ENCODE measurements at places on chromosomes 1 and 21.

DNA sequence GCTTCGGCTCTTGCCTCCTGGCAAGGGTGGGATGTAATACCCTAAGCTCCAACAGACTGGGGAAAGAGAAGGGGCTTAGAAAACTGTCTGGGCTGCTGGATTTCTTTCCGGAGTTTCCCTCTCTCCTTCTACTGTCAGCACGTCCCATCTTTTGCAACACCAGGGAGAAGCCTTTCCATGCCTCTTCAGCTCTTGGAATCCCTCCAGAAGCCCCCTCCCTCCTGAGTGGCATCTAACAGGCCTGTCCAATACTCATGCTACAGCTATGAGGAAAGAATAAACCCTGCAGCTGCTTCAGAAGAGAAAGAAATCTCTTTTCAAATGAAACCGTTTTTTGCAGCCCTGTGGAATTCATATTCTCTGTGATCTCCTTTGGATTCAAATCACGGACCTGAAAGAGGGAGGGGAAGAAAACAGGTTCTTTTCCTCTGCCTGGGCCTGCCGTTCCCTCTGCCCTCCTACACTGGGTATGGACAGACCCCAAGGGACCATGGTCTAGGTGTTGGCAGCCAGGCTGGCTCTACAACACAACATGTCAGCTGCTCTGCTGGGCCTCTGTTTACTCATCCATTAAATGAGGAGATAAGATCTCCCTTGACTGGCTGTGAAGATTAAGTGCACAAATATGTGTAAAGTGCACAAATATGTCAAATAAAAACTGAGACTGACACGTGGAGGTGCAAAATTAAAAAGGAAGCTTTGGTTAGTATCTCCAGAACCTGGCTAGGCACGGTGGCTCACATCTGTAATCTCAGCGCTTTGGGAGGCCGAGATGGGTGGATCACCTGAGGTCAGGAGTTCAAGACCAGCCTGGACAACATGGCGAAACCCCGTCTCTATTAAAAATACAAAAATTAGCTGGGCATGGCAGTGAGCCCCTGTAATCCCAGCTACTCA is 6.0 kb upstream of the CAPN2 start:
- peak; percentile 93 for DNase-seq

DNA sequence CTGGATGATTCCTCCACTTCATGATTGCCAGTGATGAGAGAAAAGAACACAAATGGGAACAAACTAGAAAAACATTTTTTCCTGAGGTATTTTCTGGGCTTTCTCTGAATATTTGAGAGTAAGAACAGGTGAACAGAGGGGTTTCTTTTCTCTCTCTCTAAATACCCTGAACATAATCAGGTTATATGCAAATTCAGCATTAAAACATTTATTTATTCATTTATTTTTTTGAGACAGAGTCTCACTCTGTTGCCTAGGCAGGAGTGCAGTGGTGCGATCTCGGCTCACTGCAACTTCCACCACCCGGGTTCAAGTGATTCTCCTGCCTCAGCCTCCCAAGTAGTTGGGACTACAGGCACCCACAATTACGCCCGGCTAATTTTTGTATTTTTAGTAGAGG is 5.8 kb upstream of the LEFTY2 start:
- no peak for DNase-seq

DNA sequence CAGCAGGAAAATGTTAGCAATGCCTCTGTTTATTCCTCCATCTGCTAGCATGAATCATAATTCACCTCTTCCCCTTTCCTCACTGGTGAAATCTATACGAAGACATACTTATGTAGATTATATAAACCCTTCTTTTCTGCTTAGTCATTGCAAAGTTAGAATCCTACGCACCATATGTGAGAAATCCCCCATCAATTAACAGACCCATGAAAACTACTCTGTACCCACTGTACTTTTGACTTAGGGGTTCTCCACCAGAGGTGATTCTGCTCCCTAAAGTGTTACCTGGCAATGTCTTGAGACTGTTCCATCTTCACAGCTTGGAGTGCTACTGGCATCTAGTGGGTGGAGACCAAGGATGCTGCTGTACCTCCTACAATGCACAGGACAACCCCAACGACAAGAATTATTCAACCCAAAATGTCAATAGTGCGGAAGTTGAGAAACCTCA is 49.6 kb upstream of the KCTD3 start:
- no peak for DNase-seq

- peak; percentile 22 for DNase-seq
Observed at GRCh38 chr1:8554956-8555534, 237.1 kb downstream of the SLC45A1 start.

GRCh38 chr1:27513528-27513927 is 23.6 kb upstream of the WASF2 start:
- DNase-seq, result no peak

- DNase-seq, result no peak
Observed at GRCh38 chr1:245541369-245541768, 386.6 kb downstream of the KIF26B start.

- DNase-seq, result no peak
Observed at GRCh38 chr1:156386949-156387869, 18.2 kb downstream of the RHBG start.

GRCh38 chr1:74517599-74518051 is 5.2 kb upstream of the LRRC53 start:
- DNase-seq, result no peak

- peak; percentile 26 for DNase-seq
Observed at GRCh38 chr1:161307230-161307768, 2.5 kb downstream of the MPZ start.

GRCh38 chr1:177366091-177366490 is 195.3 kb downstream of the BRINP2 start:
- no peak for DNase-seq

- no peak for DNase-seq
Observed at GRCh38 chr1:64280001-64280400, 76.6 kb downstream of the UBE2U start.

- DNase-seq, result no peak
Observed at GRCh38 chr1:228983661-228984060, 248.4 kb downstream of the RHOU start.

DNA sequence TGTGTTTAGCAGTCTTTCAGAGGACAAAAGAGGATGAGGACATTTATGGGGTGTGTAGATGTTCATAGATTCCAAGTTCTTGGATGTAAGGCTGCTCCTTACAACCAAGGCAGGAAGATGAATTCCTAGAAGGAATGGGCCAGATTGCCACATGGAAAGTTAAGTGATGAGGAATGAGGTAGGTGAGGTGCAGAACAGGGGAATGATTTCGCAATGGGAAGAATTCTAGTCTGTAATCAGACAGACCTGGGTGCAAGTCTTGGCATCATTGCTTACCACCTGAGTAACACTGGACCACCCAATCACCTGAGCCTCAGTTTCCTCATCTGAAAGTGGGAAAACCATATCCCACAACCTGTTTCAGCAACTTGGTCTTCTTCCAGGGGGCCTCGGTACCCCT is 174.9 kb downstream of the IER5 start:
- no peak for DNase-seq

- DNase-seq, result peak; percentile 66
Observed at GRCh38 chr1:203871114-203871880, 9.9 kb downstream of the SNRPE start.

DNA sequence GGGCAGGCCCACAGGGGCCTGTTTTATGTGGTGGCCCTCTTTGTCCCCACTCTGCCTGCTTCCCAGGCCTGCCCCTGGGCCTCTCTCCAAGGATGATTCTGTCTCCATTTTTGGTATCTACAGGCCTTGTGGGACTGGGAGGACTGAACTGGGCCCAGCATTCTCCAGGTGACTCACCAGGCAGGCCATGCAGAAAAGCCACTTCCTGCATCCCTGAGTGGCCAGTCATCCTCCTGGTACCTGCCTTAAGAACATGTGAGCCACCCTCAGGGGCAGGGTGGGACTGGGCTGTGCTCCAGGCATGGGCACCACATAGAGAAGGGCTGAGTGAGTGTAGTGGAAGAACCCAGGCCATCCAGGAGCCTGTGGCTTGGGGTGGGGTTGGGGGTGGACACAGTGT is 20.0 kb upstream of the BCAR3 start:
- DNase-seq, result peak; percentile 49

DNA sequence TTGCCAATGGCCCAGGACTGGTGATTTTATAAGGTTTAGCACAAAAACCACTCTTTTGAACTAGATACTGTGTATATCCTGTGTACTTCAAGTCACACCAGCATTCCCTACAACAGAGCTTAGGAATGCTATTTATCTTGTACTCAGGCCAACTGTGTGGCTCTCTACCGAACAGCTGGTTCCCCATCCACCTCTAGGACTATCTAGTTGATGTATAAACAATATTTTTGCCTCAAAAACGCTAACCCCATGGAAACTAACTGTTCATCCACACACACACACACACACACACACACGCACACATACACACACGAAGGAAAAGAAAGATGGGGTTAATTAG is 28.7 kb upstream of the SLC45A3 start:
- peak; percentile 73 for DNase-seq

GRCh38 chr1:38114241-38115026 is 67.8 kb upstream of the POU3F1 start:
- DNase-seq, result no peak

- no peak for DNase-seq
Observed at GRCh38 chr1:5918275-5918649, 74.0 kb downstream of the NPHP4 start.

DNA sequence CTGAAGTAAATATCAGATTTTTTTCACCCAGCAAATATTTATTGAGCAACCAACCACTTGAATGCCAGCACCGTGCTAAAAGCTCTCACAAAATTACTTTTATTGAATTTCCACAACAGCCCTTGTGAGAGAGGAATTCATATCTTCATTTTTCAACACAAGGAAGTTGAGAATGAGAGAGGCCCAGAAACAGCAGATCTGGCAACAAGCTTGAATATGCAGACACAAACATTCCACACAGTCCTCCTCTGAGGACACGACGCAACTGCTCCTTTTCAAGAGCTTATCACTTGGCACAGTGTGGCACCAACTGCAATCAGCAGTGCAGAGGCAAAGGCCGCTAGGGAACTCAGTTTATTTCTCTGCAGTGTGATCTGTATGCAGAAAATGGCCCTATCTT is 32.2 kb upstream of the IFNAR2 start:
- DNase-seq, result no peak

GRCh38 chr1:226433341-226433720 is 25.4 kb upstream of the PARP1 start:
- DNase-seq, result peak; percentile 41

DNA sequence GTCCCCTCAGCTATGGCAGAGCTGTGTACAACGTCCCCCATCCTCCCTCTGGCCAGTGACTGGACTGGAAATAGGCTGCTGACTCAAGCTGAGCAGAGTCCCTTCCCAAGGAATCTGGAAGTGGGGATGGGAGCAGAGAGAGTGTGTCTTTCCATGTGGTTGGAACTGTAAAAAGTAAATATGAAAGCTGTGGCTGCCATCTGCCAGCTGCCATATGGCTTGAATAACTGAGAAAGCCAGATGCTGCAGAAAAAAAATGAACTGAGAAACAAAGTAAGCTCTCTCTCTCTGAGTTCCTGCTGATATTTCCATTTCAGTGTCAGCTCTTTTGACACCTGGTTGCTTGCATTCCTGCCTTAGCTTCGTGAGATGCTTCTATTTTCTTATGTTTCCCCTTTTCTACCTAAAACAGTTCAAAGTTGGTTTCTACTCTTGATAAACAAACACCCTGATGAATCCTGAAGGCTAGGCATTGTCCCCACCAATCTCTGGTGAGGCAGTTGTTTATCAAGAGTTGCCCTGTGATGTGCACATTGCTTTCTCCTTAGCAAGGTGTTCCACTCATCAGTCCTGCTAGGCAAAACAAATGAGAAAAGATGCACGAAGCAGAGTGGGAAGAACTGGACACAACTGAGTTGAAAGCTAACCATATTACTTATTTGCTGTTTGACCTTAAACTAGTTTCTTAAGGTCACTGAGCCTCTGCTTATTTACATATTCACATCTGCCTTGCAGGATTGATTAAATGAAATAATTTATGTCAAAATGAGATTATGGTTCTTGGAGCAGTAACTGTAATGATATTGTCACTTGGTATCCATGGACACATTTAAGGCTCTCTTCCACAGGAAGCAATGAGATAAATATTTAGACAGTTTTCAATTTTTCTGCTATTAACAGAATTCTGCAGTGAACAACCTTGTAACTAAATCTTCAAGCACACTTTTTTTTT is 16.6 kb upstream of the DR1 start:
- DNase-seq, result peak; percentile 32

DNA sequence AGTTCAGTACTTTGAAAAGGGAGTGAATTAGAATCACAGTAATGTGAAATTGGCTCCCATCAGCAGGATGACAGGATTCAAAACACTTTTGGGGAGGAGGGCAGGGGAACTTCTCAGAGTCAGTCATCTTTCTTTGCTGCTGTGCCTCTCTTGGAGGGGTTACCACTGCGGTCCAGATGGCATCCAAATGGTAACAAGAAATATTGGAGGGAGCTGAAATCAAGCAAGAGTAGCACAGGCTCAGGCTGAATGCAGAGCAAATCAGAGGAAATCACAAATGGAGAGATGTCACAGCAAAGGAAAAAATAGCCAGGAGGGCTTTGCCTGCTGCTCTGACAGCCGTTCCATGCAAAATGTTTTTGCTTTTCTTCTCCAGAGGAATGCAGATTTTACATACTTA is 75.0 kb upstream of the C8B start:
- no peak for DNase-seq

DNA sequence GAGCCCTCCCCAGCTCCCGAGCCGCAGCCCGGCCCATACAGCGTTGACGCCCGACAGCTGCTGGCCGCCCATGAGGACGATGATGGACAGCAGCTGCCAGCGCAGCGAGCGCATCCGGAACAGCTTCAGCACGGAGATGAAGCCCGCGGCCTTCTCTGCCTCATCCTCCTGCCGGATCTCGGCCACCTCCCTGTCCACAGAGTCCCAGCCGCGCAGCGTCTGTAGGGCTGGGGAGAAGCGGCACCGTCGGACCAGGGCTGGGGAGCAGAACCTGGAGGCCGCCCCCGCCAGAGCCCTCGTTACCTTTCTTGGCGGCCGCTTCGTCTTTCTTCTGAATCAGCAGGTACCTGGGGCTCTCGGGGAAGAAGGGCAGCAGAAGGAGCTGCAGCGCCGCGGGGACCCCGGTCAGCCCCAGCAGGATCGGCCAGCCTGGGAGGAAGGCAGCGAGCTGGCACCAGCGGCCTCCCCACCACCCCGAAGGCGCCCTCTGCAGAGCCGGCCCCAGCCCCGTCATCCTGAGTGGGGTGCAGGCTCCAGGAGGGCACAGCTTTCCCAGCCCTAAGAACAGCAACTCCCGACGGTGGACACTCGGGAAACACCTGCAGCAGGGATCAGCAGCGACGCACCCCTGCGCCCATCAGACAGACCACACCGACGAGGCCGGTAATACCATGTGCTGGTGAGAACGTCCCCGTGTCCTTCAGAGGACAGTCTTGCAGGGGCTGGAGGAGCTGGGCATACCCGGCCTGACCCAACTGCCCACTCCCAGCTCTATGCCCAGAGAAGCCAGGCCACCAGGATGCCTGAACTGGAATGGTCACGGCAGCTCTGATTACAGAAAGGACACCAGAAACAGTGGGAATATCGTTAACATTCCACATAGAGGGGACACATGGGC is 13.8 kb upstream of the SLC2A7 start:
- no peak for DNase-seq

- DNase-seq, result no peak
Observed at GRCh38 chr1:162175379-162176081, 106.0 kb downstream of the NOS1AP start.

GRCh38 chr1:168365719-168366479 is 85.2 kb downstream of the TBX19 start:
- DNase-seq, result no peak
